Stimulated activated CD8-positive, alpha-beta memory T cell treated with anti-CD3 and anti-CD28 coated beads, Interleukin-7, amount 100 ng/mL, for 24 hours (primary cell): ENCODE measurements at places on chromosomes 3 and 15.
A peak's percentile ranks its signal among the peaks of the same experiment; 100 is the strongest.

GRCh38 chr15:62099094-62099601 lies 32.4 kb downstream of the C2CD4A start:
- no peak for DNase-seq

GRCh38 chr15:80760960-80761359 lies 18.2 kb upstream of the CEMIP start:
- DNase-seq: no peak

GRCh38 chr3:155035553-155035952 lies 44.6 kb upstream of the MME start:
- DNase-seq: no peak

- no peak for DNase-seq
Observed at GRCh38 chr3:52021489-52022268, 26.0 kb upstream of the RPL29 start.

- no peak for DNase-seq
Observed at GRCh38 chr3:11099306-11099705, 55.0 kb upstream of the HRH1 start.

- no peak for DNase-seq
Observed at GRCh38 chr3:65339192-65339740, 651.5 kb upstream of the ADAMTS9 start.

DNA sequence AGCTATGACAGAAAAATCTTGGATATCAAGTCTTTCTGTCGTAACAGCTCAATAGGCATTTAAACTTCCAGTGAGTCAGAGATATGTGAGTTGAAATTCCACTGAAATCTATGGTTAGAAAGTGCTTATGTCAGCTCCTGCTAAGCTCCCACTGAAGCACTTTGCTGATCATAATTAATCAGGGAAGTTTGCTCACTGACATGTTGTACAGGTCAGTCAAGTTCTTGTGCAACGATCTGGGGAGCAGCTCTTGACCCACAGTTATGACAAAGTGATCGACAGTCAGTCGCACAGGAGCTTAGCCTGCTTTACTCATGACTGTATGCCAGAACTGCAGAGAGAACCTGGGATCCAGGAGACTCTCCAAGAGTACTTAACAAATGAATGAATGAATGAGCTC lies 453.5 kb downstream of the SOX2 start:
- no peak for DNase-seq

DNA sequence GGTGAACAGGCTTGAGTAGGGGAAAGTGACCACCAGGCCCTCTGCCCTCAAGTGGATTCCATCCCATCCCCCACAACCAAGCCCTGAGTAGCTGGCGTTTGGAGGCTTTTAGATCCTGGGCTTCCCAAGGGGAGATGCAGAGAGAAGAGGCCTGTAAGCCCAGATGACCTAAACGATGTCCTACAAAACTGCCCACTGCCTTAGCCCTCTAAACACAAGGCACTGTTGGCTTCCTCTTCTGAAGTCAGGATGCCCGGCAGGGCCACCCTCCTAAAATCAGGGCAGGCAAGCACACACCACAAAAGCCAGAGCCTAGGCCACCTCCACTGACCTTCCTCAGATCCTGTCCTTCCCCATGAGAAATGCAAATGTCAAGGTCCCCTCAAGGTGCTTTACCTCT lies 68.6 kb downstream of the ADCY5 start:
- no peak for DNase-seq

DNA sequence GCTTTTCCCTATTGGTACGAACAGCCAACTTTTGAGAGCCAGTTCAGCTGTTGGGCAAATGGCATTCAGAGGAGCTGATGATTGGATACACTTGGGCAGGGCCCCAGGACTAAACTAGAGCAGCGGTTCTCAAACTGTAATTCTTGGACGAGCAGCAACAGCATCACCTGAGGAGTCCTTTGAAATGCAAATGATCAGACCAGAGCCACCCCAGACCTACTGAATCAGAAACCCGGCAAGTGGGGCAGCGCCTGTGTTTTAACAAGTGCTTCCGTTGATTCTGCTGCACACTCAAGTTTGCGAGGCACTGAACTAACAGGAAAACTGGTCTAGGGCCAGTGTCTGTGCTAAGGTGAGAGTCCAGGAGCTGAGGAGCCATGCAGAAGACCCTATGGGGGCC lies 239.7 kb downstream of the UACA start:
- DNase-seq: no peak

DNA sequence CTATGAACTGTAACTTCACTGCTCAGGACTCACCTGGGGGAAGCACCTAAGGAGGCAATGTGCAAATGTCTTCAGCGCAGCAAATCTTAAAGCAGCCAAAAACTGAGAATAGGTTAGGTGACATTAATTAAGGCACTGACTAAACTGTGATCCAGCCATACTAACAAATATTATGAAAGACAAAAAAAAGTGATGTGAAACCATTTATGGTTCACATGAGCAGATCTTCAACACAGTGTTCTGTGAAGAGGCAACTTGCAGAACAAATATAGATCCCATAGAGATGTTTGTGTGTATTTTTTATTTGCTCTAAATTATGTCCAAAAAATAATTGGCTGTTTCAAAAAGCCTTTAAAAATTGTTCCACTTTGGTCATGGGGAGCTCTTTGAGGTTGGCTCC lies 24.1 kb upstream of the MITF start:
- DNase-seq: no peak

DNA sequence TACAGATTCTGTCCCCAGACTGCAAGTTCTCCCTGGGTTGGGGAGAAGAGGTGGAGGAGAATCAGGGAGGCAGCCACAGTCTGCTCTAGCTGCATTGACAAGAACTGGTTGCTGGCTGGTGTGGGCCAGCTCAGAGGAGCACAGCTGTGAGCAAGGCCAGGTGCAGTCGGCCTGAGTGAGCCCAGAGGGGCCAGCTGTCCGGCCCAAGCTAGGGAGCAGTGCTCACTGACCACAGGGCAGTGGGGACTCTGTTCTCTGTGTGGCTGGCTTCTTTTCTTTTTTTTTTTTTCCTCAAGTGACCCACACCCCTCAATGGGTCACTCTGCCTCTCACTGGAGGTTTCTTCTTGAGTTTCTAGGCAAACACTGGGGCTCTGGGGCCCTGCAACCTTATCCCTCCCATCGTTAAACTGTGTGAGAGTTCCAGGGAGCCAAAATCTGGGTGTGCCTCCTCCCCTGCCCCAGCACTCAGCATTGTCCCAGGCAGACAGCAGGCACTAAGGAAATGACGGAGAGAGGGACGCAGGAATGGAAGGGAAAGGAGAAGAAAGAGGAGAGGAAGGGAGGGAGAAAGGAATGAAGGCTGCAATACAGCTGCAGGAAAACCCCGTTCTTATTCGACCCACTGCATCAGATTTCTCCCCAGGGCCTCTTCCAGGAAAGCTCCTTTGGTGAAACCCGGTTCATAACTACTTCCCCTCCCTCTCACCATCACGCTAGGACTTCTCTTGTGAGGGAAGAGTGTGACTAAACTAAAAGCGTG lies 37.7 kb upstream of the HES1 start:
- DNase-seq: no peak

DNA sequence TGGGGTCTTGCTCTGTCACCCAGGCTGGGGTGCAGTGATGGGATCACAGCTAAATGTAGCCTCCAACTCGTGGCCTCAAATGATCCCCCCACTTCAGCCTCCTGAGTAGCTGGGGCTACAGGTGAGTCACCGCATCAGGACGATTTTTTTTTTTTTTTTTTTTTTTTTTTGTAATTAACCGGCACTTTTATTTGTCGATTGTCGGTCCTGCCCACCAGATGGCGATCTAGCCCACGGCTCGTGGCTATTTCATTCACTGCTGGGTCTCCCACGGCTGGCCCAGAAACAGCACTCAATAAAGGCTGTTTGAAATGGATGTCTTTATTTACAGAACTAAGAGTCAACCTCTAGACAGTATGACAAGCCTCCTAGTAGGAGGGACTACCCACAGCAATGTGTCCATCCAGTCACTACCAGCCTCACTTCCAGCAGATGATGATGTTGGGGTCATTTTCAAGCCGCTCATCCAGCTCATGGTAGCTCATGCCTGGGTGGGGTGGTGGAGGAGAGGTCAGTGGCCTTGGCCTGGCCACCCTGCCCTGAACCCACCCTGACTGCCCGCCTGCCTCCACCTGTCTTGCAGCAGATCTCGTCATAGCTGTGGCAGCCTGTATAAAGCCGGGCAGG lies 1.8 kb upstream of the ZMYND10 start:
- DNase-seq: peak; percentile 50
